ENCODE measurements at places on chromosomes 6 and 20.
A peak's percentile ranks its signal among the peaks of the same experiment; 100 is the strongest.

GRCh38 chr6:23002044-23002619 lies 432.8 kb downstream of the HDGFL1 start:
- DNase-seq, result no peak

GRCh38 chr20:45946149-45946970 lies 11.9 kb downstream of the PCIF1 start:
- DNase-seq, result no peak

DNA sequence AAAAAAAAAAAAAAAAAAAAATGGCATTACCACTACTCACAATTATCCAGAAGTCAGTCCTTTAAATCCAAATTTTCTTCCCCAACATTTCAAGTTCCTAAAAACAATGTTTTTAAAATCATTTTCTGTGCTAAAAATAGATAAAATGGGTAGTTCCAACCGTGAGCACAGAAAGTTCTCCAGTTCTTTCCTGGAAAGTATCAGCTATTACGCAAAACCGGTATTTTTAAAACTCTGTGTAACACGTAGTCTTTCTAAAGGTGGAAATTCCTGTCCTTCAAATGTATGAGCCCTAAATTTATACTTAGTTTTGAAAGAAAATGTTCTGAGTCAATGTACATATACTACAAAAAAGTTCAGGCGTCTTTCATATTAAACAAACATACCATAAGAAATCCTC lies 83.5 kb upstream of the SCAF8 start:
- DNase-seq, result no peak

DNA sequence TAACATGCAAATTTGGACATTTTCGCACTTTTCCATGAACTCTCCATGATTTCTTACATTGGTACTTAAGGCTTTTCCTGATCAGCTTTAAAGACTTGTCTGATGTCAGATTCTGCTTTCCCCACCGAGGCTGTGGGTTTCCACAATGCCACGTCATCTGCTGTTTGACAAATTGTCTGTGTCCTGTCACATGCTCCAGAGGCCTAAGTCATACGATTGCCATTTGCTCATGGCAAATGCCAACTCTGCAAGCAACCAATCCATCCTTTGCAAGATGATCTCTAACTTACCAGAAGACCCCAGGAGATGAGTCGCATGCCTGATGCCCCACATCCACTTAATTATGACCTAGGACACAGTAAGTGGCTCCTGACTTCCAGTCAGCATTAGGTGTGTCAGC lies 556.5 kb downstream of the BMP2 start:
- no peak for DNase-seq

- no peak for DNase-seq
Measured at GRCh38 chr20:45355209-45356084, 7.2 kb upstream of the SDC4 start.

GRCh38 chr6:11805259-11806053 lies 26.9 kb upstream of the ADTRP start:
- DNase-seq, result no peak

GRCh38 chr6:41427642-41428335 lies 92.4 kb downstream of the NCR2 start:
- DNase-seq, result no peak

- no peak for DNase-seq
Measured at GRCh38 chr20:14245368-14245970, 91.9 kb downstream of the FLRT3 start.

- DNase-seq, result no peak
Measured at GRCh38 chr6:30500421-30501355, 11.4 kb downstream of the HLA-E start.

- no peak for DNase-seq
Measured at GRCh38 chr20:63972312-63973159, 2.8 kb upstream of the ZNF512B start.

DNA sequence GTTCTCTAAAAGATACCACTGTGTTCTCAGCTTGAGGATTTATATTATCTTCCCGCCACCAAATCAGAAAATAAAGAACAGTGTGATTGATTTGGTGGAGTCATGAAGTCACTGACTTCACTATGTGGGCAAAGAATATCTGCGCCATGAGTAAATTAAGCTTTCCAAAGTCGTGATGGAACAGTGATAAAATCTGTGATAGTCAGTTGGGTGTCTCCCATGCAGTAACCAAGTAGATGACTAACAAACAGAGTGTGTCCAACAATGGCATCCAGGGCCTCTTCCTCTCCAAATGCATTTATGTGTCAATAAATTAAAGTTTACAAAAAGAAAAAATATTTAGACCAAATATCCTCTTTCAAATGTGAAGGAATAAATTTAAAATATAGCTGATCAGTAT lies 87.0 kb upstream of the DST start:
- no peak for DNase-seq

- no peak for DNase-seq
Measured at GRCh38 chr6:152078804-152079203, 271.3 kb downstream of the ESR1 start.

DNA sequence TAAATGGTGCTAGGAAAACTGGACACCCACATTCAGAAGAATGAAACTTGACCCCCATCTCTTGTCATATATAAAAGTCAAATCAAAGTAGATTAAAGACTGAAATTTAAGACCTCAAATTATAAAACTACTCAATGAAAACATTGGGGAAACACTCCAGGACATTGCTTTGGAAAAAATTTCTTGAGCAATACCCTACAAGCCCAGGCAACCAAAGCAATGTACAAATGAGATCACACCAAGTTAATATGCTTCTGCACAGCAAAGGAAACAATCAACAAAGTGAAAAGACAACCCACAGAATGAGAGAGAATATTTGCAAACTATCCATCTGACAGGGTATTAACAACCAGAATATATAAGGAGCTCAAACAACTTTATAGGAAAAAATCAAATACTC lies 407.9 kb upstream of the BTBD3 start:
- DNase-seq, result no peak

DNA sequence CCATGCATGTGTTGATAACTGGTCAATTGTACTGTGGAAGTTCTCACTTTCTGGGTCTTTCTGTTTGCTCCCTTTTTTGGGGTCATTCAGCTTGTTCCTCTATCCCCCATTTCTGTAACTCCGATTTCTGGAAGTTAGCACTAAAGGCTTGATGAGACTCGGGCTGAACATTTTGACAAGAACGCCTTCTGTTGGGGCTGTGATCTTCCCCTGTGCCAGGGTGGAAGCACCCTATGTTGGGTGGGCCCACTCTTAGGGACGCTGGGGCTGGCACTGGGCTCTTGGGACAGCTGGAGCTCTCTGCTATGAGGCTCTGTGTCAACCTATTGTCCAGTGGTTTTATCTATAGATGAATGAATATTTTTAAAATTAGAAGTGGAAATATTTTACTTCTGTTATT lies 60.1 kb upstream of the FRMD1 start:
- no peak for DNase-seq

DNA sequence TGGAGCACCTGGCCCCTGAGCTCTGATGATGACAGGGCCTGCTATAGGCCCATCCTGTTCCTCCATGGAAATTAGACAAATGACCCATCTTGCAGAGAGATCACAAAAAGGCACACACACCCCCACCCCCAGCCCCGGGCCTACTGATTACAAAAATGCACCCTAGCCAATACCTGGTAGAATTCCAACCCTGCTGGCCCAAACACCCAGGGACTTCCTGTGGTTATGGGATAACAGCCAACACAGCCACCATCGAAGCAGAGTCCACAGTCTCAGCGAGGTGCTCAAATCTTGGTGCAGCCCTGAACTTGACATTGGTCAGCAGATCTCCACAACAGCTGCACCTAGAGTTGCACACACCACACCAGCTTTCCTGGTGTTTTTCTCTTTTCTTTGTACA lies 17.0 kb downstream of the NCR2 start:
- no peak for DNase-seq

DNA sequence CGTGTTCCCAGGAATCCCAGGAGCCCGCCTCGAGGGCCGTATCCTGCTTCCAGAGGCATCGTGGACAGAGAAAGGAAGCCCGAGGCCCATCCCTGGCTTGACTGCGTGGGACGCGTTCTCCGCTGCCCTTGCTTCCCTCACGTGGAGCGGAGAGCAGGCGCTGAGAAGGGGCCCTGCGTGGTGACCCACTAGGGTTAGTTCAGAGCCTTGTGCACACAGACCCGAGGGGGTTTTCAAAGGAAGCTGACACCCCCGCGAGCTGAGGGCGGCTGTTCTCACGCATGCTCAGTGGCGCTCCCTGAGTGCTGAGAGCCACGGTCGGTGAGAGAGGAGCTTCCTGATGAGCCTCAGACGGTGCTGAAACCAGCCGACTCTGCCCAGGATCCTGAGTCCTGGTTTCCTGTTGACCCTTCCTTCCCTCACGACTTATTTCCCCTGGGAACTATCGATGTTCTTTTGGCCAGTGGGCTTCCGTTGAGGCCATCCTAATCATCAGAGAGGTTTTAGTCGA lies 28.9 kb upstream of the CCR6 start:
- DNase-seq, result peak; percentile 56

- peak; percentile 15 for DNase-seq
Measured at GRCh38 chr6:138404666-138405337, 779 bp downstream of the HEBP2 start.

GRCh38 chr6:12545619-12546409 lies 170.8 kb upstream of the PHACTR1 start:
- DNase-seq, result no peak

GRCh38 chr6:20364327-20364726 lies 37.4 kb upstream of the E2F3 start:
- no peak for DNase-seq

DNA sequence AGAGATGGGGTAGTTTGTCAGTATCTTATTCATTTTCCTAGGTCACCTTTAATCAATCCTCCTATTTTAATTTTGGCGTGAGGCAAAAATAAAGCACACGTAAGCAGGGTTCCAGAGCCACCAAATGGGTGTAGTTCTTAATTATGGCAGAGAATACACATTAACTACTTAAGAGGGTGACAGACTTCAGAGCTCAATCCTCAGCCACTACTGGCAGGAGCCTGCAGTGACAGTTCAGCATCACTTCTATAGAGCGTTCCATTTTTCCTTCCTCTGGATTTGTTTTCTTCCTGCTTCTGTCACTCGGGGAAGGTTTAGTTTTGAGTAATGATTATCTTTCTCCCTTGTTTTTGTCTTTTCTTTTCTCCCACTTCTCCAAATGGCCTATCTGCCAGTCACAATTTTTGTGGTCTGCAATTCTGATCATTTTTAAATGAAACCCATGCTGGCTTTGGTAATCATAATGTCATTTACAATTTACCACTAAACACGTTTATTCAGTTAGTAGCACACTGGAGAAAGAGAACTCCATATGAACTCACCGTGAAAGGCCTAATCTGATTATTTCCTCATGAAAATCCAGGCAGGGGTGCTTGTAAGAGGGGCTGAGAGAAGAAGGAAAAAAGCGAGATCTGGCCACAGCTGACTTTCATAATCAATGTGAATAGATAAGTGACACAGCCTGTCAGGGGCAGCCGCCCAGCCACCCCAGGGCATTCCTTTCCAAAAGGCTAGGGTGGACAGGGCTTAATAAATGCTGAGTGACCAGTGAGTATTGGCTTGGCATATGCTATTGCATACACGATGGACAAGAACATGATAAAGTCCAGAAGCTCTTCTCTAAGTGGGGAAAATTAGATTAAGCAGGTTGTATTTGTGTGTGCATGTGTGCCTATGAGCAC lies 412.1 kb downstream of the PKHD1 start:
- no peak for DNase-seq

- no peak for DNase-seq
Measured at GRCh38 chr20:58824843-58825242, 25.9 kb downstream of the GNAS-AS1 start.

- DNase-seq, result no peak
Measured at GRCh38 chr6:48110436-48111142, 408 bp downstream of the PTCHD4 start.

- no peak for DNase-seq
Measured at GRCh38 chr20:53028337-53029007, 56.3 kb downstream of the TSHZ2 start.

DNA sequence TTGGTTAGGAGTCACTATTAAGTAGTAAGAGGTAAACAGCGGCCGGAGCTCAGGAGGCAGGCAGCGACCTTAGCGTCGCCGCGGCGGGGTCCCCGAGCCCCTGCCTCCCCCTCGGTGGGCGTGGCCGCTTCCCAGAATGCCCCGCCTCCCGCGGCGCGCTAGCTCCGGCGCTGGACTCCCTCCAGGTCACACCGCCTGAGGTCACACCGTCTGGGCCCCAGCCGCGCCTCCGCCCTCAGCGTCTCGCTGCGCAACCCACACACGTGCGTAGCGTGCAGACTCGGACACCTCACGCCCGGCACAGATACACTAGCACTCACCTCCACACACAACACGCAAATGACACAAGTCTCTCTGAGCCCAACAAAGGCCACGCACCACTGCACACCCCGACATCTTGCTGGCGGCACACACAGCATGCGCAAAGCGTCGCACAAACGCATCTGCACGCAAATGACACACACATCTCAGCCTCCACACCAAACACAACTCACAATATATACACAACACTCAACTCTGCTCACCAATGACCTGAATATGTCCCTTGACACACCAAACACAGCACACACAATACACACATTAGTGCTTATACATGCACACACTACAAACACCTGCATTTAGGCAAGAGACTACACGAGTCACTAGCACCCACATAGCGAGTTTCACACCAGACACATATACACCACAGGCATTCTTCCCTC lies 17.6 kb upstream of the CDKN1A start:
- no peak for DNase-seq

DNA sequence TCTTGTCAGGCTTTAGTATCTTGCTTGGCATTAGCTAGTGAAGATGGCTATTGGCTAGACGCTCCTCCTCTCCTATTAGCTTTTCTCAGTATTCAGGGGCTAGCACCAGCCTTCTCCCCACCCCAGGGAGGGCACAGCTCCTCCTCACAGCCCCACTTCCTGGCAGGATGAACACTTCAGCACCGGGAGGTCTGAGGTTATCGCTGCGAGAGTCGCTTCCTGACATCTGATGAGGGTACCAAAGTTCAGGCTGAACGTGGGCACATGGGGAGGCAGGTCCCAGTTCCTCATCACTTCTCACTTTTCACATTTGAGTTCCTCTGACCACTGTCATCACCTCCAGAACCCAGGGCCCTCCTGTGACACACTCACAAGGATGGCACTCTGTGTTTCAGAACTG lies 66.6 kb downstream of the LAMA4 start:
- no peak for DNase-seq

GRCh38 chr6:22958677-22959076 lies 389.3 kb downstream of the HDGFL1 start:
- no peak for DNase-seq

DNA sequence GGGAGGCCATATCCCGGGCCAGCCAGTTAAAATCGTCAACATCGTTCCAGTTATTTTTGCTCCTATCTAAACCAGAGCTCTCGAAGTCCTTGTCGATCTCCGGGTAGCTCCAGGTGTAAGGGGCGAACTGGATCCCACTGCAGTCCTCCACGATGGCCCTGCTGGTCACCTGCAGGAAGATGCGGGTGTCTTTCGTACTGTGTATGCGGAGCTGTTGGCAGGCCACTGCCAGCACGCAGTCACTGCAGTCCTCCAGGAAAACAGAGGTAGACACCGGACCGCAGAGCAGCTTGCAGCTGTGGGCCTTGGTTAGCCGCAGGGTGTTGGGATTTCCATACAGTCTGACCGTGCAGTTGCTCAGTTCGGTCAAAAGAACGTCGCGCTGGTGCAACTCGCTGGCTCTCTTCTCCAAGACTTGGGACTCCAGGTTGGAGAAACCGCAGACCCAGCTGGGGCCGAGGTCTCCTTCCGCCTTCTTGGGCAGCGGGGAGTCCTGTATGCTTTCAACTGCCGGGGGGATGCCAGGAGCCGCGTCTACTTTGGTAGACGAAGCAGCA lies 742 bp downstream of the TBCC start:
- peak; percentile 13 for DNase-seq

All from effector CD4-positive, alpha-beta T cell (primary cell).